NCI-H460 (cell line): ENCODE measurements at places on chromosomes 5 and 9. TPM values are rescaled to one million over a fixed set of nuclear protein-coding genes. Genes with fewer than 3 reads are reported as not detected.
A peak's percentile ranks its signal among the peaks of the same experiment; 100 is the strongest.

GRCh38 chr5:144844086-144844485 lies 673.4 kb downstream of the KCTD16 start:
- no peak for DNase-seq

- peak; percentile 82 for DNase-seq
Observed at GRCh38 chr9:35907711-35908503, 1.4 kb upstream of the SPAAR start.

DNA sequence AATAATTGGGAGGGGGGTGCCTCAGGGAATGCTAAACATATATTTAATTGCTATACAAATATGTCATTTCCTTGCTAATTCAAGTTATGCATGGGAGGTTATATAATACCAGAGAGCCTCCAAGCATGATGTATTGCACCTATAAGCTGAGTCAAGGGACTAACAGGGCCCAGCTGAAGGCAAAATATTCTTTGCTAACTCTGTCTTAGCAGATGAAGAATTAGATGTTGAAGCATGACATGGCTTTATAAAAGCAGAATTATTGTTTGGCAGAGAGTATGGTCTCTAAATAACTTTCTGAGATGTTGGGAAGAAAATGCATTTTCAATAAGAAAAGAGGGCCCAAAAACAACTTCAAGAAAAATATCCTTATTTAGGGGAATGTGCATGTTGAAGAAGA lies 60.4 kb downstream of the SGCD start:
- DNase-seq = no peak

Gene ESM1
- total RNA-seq = 22.7 and 25.6 TPM in 2 replicates

DNA sequence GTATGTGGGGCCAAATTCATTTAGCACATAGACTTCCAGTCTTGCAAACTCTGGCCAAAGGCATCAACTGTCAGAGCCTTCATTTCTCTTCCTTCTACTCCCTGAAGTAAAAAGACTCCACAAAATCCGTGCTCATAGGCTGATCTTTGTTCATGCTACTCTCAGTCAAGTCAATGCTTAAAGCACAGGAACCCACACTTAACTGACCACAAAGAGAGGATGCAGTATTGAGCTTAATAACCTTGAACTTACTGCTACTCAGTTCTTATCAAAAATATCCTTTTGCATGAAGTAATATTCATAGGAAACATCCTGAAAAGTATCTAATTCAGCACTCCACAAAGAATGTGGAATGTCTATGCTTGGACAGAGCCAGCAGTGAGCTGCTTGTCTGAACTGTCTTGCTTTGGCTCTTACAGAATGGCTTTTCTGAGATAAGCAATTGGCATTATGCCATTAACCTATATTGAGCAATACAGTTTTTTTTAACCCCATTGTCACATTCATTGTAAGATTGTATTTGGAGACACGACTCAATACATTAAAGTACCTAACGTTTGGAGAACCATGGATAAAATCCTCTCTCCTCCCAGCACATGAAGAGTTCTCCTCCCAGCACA lies 21.7 kb downstream of the LPAR1 start:
- DNase-seq = no peak

- no peak for DNase-seq
Observed at GRCh38 chr5:146652547-146652946, 136.6 kb upstream of the GPR151 start.

DNA sequence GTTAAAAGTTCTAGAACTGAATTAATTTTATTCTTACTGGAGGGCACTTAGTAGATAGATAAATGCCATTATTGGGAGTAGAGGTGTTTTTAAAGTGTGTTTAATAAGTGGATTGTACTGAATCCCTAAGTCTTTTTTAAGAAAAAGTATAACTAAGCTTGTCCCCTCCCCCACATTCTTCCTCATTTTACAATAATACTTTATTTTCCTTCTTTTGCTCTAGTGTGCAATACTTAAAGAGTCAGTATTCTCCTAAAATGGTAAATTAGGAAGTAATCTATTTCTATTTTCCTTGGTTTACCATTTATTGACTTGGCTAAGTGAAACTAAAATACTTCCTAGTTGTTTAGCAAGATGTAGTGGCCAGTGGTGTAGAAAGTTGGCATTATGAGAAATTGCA lies 11.6 kb downstream of the UBLCP1 start:
- DNase-seq = no peak

DNA sequence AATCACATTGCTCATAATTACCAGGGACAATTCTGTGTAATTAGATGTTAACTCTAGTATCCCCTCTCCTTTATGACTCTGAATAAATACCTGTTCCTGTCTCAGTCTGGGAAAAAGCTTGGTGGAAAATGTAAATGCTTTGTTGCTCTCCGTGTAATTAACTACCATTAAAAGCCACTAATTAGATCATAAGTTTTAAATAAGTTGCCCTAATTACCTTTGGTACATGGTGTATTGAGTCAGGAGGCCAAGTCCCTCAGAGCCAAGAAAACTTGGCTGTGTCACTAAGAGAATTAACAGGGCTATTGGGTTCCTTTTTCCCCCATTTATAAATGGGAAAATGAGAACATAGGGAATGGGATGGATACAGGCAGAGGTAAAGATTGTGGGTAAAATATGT lies 617.6 kb downstream of the TLR4 start:
- DNase-seq = no peak

GRCh38 chr9:112601636-112602035 lies 115.0 kb downstream of the KIAA1958 start:
- no peak for DNase-seq
